ENCODE measurements at places on chromosomes 7 and 10.

GRCh38 chr7:105810556-105810955 is 65.8 kb downstream of the ATXN7L1 start:
- no peak for DNase-seq

- DNase-seq = no peak
Observed at GRCh38 chr7:75967487-75967997, 26.9 kb downstream of the TMEM120A start.

GRCh38 chr10:74585231-74586087 is 240.9 kb upstream of the KAT6B start:
- DNase-seq = no peak

DNA sequence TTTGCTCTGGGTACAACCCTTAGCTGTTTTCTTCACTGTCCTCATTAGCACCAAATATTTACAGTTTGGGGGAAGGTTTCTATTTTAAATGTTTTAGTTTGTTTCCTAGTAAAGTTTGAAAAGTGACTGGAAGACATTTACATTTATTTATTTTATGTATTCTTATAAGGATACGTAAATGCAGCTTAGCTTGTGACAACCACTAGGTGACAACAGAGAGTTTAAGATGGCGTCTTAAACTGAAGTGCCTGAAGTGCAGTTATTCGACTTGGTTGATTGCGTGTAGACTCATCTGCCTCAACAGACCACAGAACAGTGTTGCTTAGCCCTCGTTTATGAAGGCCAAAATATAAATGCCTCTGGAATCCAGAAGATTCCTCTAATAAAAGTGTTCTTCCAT is 378.2 kb upstream of the MYO3A start:
- DNase-seq = no peak

DNA sequence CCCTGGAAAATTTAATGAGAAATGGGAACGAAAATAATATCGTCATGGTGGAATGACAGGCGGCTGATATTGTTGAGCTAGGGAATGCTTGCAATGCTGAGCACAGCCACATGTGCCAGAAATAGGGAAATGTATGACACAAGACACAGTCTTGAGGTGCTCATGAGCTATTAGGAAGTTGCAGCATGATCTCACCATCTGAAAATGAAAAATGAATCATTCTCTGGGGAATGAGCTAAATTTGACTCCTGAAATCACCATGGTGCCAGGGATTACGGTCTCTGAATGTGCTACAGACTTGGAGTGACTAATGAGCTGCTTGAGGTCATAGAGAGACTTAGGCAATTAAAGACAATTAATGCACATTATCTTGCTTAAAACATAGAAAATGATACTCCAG is 845.0 kb downstream of the CNTNAP2 start:
- no peak for DNase-seq

DNA sequence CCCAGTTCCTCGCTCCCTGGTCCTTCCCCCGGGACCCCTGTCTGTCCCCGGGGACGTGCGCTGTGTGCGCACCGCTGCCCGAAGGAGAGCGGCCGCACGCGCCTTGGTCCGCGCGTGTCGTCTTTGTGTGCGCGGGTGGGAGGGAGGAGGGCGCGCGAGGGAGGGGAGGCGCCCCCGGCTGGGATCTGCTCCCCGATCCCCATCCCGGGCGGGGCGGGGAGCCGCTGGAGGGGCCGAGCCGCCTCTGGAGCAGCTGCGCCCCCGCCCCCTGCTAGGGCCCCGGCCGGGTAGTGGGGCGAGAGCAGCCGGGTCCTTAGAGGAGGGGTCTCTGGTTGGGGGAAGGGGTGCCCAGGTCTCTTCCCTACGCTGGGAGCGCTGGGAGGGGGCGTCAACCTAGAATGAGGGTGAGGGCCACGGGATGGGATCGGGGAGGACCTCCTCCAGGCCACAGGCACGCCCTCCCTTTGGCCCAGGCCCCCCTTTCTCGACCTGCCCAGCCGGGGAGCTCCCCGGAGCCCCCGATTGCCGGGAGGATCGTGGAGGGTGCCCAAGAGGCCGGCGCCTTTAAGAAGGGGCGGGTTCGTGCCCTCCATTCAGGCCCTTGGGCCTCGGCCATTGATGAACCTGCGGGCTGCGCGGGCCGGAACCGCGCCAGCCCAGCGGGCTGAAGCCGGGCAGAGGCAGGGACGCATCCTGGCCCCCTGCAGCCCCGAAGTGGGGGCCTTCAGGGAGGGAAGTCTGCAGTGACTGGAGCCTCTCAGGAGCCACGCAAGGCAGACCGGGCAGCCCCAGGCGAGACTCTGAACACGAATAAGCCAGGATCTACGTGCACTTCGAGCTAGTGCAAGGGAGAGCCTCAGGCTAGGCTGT is 678 bp downstream of the SH2B2 start:
- no peak for DNase-seq

- no peak for DNase-seq
Observed at GRCh38 chr10:17502814-17503213, 48.4 kb upstream of the ST8SIA6 start.

GRCh38 chr7:112001091-112001826 is 204.9 kb downstream of the DOCK4 start:
- DNase-seq = no peak

GRCh38 chr10:96719850-96720421 is 378 bp downstream of the PIK3AP1 start:
- DNase-seq = no peak

DNA sequence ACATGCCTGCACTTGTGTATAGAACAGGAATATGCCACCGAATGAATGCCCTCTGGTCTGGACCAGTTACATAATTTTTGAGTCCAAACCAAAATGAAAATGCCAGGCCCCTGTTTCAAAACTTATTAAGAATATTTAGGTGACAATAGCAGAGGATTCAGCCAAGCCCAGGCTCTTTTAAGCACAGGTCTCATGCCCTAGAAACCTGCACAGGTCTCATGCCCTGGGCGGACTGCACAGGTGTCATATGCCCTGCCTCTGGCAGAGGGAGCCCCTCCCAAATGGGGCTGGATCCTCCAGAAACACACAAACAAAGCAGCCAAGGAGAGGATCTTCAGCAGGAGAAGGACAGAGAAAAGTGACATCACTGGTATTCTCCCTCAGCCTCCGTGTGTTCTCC is 605.4 kb upstream of the NRP1 start:
- DNase-seq = no peak

- DNase-seq = no peak
Observed at GRCh38 chr10:133396035-133396624, 2.2 kb downstream of the MTG1 start.

GRCh38 chr7:30678805-30679204 is 3.5 kb downstream of the CRHR2 start:
- no peak for DNase-seq

GRCh38 chr10:35913628-35914027 is 271.5 kb upstream of the FZD8 start:
- DNase-seq = no peak

DNA sequence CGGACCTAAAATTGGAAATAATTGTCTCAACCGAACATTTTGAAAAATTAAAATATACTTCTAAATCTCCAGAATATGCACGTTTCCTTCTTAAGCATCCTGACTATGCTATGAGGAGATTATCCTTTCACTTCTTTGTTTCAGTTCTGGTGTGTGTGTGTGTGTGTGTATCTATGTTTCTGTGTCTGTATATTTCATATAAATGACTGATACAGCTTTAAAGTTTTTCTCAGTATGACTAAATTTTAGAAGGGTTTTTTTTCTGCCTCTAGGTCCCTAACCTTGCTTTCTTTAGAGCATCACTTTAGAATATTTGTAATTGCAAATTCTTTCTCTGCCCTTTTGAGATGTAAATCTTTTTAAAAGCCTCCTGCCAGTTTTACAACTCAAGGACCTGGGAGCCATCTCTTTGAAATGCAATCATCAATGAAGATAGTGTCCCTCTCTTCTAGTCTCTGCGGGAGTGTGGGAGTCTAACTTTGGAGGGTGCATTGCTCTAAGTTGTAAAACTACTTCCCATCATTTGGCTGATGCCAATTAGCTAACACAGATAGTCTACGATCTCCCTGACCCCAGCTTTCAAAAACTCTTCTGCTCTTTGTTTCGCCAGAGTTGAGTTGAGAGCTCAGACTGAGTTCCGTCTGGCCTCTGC is 782.0 kb upstream of the ZWINT start:
- DNase-seq = no peak

DNA sequence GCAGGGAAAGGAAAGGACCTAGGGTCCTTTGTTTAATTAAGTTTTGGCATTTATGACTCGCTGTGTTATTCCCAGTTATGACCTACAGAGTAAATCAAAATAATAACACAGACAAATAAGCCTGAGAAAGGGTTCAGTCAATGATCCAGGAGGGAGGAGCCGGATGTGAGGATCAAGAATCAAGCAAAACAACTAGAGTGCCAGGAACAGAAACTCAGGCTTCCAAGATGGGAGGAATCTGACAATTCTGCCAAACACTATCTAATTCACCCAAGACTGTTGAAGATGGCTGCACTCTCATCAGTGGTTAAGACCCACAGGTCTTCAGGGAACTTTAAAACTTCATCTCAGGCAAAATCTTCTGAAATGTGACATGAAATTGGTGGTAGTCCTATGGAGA is 50.3 kb upstream of the PIP4K2A start:
- no peak for DNase-seq

GRCh38 chr10:9009505-9009904 is 955.0 kb downstream of the GATA3 start:
- no peak for DNase-seq

GRCh38 chr7:70356085-70356786 is 758.0 kb downstream of the AUTS2 start:
- no peak for DNase-seq

DNA sequence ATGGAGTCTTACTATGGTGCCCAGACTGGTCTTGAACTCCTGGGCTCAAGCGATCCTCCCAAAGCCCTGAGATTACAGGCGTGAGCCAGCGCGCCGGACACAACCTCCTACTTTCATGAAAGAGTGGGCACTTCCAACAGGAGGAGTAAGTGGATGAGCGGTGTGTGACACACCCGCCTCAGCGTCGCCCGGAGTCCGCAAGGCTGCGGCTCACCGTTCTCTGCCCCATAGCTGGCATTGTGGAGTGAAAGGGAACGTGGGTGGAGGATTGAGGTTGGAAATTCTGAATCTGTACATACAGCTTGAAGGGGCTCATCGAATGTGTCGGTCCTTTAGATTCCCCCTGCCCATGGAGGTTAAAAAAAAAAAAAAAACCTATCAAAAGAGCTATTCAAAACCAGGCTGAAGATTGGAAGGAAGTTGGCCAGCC is 524 bp upstream of the PRXL2A start:
- no peak for DNase-seq

GRCh38 chr7:18753972-18754610 is 258.5 kb downstream of the HDAC9 start:
- no peak for DNase-seq

GRCh38 chr10:7285522-7286322 is 125.1 kb downstream of the SFMBT2 start:
- DNase-seq = no peak

DNA sequence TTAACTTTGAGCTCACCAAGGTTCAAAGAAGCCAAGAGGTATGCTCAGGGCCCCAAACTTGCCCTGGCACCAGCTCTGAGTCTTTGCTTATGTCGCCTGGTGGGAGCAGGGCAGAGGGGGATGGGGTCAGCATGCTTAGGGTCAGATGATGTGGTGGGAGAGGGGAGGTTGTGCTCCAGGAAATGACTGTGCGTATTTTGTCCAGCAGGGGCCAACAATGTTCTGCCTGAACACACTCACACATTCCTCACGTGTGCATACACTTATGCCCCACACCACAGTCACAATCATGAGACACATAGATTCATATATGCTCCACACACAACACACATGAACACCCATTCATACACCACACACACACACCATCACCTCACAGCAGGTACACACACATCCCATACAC is 4.4 kb upstream of the RAMP3 start:
- DNase-seq = no peak

- DNase-seq = no peak
Observed at GRCh38 chr7:1181640-1182039, 21.6 kb upstream of the ZFAND2A start.

GRCh38 chr10:104144931-104145330 is 23.0 kb downstream of the SFR1 start:
- DNase-seq = no peak

DNA sequence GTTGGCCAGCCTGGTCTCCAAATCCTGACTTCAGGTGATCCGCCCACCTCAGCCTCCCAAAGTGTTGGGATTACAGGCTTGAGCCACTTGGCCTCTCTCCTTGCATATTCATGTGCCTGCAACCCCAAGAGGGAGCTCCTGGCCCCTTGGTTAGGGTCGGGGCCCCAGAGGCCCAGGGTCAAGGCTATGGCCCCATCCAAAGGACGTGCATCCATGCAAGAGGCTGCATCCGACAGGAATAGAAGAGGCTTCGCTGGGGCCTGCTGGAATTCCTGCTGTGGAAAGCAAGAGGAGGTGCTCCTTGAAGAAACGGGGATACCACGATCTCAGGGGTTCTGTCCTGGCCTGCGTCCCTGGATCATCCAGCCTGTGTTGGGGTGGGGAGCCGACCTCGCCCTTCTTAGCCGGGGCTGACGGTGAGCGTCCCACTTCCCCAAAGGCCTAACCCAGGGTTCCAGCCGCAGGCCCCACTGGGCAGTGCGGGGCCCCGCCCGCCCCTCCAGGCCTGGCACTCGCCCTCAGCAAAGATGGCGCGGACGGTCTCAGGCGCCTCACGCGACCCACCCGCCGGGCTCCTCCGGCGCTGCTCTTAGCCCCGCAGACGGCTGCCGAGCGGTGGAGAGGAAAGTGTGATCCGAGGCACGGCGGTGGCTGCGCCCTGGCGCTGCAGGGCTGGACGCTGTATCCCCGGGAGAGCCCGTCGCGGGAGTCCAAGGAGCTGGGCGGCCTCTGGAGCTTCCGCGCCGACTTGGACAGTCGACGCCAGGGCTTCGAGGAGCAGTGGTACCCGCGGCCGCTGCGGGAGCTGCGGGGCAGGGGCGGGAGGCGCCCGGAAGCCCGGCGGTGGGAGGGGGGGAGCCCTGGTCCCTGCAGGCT is 54.7 kb downstream of the ZNF727 start:
- no peak for DNase-seq

DNA sequence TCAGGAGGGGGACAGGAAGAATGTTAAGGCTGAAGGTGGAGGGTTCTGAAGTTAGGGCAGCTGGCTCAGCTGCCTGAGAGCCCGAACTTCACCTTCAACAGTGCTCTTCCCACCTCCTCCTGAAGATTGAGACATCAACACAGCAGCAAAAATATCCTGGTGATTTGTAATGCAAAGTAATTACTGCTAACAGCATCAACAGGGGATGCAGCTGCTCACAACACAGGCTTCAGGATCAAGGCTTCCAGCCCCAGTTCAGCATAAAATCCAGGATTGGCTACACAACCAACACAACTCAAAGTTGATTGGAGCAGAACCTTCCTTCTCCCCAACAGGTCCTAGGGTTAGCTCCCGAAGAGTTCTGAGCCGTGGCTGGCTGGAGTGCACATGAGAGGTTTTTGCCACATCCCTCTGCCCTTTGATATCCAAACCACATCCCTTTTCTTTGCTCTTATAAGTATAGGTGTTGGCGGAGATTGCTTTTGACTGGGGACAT is 242.4 kb downstream of the KIAA1217 start:
- DNase-seq = no peak

GRCh38 chr10:74808501-74808900 is 17.9 kb upstream of the KAT6B start:
- no peak for DNase-seq

Measured in activated naive CD4-positive, alpha-beta T cell (primary cell).